ENCODE measurements at places on chromosomes 12 and 14.
A peak's percentile ranks its signal among the peaks of the same experiment; 100 is the strongest.

GRCh38 chr14:89481196-89481595, 64.2 kb upstream of the FOXN3 start:
- DNase-seq, result peak; percentile 65

DNA sequence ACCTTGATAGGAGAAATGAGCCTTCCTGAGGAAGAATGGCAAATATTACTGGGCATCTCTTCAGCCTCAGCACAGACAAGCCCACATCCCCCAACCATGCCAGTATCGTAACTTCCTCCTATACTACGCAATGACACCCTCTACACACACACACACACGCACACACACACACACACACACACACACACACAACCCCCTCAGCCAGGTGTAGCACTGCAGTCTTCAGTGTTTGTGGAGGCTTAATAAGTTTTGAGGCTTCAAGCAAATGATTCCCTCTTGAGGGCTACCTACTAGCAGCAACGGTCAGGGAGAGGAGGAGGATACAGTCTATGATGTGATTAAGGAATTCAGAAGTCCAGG, 1.6 kb downstream of the DGKA start:
- no peak for DNase-seq

GRCh38 chr12:121668750-121669520, 519 bp downstream of the MORN3 start:
- peak; percentile 47 for DNase-seq

GRCh38 chr12:119334430-119335170, at the start of gene CCDC60:
CCDC60 (plus strand) TSS chr12:119334729; CDS start chr12:119335177, 448 bp downstream.
- DNase-seq, result no peak

- no peak for DNase-seq
Measured at GRCh38 chr14:36550899-36551298, 30.9 kb upstream of the NKX2-1 start.

GRCh38 chr14:70821584-70822529, 12.5 kb upstream of the MAP3K9 start:
- DNase-seq, result peak; percentile 70

- DNase-seq, result no peak
Measured at GRCh38 chr14:60839657-60840056, 105.1 kb downstream of the MNAT1 start.

DNA sequence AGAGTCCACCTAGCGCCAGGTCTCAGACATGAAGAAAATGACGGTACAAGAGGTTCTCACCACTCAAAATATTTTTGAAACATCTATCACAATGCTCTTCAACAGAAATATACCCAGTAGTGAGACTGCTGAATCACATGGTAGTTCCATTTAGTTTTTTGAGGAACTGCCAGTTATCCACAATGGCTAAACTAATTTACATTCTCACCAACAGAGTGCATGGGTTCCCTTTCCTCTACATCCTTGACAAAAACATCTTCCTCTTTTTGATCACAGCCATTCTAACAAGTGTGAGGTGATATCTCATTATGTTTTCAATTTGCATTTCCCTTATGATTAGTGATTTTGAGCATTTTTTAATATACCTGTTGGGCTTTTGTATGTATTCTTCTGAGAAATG, 5.7 kb upstream of the GPR65 start:
- DNase-seq, result no peak

GRCh38 chr12:115528466-115528865, 749.0 kb downstream of the MED13L start:
- no peak for DNase-seq

DNA sequence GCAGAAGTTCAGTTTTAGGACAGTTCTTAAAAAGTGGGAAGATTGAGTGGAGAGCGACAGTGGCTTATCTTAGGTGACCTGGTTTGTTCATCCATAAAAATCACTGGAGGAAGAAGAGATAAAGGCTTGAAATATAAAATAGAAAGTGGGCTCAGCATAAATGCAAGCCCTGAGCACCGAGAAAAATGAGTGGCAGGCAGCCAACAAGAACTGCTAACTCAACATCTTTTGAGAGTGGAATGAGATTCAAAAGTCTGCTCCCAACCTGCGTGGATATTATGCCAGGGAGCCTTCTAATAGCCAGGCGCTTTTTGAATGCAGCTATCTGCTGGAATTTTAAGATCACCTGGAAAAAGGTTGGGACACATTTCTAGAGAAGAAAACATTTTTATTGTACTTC, 666.5 kb downstream of the FLRT2 start:
- DNase-seq, result no peak

DNA sequence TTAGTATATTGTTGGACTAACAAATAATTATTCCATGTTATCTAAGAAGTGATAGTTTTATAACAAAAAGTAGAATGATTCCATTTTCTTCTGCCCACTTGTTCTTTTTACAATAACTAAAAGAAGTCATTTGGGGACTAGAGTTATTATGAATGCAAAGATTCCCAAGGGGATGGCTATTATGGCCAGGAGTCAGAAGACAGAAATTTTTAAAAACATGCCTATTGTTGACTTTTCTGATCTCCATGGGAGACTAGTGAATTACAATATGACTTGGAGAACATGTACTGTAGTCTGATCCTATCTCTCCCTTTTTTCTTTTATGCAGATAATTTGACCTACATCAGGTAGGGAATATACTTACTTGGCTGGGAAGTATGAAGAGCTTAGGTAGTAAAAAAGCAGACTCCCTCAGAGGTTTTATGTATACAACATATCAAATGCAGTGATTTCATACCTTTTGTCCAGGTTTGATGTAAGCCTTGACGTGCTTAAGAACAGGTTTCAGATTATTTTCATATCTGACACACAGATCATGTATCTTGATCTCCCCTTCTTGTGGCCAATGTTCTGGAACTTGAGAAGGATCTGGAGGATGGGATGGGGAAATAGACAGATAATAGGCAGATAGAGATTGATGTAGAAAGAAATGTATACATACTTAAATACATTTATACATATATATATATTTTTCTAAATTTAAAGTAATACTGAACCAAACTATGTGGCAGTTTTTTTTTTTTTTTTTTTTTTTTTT, 41.0 kb upstream of the KCNJ8 start:
- DNase-seq, result no peak

DNA sequence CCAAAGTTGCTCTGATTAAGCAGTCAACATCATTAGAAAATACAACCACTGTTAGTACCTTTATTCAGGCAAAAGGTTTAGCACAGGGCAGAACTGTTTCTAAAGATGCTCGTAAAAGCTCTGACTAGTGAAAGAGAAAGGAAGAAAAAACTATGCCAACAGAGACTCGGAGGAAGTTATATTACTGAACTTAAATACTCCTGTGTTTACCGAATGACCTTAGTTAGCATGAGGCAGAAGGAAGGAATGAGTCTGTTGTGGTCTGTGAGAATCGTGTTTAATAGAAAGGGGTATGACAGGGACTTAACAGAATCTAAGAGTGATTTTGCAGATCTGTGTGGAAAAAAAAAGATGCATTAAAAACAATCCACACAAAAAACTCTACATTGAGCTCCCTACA, 84.1 kb upstream of the OVCH1 start:
- DNase-seq, result no peak

DNA sequence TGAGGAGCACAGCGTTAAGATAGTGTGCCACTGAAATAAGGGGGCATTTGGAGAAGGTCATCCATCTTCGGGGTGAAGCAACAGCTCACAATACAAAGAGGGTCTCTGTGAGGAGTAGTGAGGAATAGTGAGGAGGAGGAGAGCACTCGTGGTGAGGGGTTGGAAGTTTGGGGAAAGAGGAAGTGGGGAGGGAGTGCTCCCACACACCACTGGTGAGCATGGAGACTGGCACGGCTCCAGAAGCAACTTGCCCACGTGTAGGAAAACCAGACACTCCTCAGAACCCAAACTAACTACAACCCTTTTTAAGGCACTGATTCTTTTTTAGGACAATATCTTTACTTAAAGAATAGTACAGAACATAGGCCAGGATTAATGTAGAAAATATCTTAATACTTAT, 48.9 kb downstream of the GALNT8 start:
- DNase-seq, result no peak

DNA sequence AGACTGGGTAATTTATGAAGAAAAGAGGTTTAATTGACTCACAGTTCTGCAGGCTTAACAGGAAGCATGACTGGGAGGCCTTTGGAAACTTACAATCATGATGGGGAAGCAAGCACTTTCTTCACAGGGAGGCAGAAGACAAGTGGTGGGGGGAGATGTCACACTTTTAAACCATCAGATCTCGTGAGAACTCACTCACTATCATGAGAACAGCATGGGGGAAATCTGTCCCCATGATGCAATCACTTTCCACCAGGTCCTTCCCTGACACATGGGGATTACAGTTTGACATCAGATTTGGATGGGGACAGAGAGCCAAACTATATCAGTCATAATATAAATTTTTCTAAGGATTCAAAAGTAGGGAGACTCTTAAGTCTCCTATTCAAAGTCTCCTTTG, 46.0 kb downstream of the SPIC start:
- no peak for DNase-seq

- DNase-seq, result no peak
Measured at GRCh38 chr14:91415794-91416743, 1.6 kb downstream of the CCDC88C start.

DNA sequence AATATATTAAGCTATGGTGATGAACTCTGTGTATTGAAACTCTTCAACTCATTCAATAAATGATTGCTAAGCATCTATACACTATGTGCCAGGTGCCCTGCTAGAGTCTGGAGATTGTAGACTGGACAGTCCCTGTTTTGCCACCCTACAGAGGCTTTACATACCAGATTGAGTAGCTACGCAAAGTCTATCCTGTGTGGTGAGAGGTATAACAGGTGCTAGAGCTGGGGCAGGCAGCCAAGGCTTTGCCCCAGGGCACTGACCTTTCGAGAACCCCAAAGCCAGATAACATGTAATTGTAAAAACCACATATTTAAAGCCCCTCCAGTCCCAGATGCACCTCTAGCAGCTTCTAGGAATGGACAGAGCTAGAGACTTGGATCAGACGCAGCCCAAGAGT, 52.8 kb downstream of the PPM1H start:
- no peak for DNase-seq

DNA sequence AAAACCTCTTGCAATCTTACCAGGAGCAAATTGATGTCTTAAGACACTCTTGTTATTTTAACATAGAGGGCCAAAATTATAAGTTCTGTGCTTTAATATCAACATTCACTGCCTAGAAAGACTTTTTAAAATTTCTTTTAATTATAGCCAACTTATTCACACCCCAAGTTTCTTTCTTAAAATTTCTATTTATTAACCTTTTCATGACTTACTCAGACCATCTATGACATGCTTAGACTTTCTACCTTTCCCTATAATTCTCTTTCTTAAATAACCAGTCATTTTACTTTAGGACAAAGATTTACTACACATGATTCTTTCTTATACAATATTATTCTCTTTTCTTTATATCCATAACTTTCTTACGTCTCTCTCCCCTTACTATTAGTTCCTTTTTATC, 220.4 kb downstream of the NUBPL start:
- no peak for DNase-seq

- DNase-seq, result peak; percentile 53
Measured at GRCh38 chr12:55729819-55730818, 1.3 kb upstream of the CD63 start.

DNA sequence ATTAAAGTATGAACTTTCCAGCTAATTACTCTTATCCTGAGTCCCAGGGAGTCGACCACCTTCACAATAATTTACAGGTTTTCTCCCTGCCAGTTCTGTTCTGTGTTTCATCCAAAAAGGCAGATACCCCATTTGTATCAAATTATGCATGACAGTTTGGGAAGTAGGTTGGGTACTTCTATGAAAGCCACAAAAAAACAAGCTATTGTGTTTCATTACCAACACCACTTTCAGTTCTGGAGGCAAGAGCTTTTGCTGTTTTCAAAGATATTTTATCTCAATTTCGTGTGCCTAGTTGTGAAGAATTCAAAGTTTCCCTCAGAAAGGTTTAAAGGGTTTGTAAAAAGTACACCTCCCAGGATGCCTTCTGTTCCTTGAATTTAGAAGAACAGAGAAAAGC, 557.4 kb downstream of the FLRT2 start:
- no peak for DNase-seq

GRCh38 chr12:131167334-131167733, 213.6 kb downstream of the ADGRD1 start:
- DNase-seq, result no peak

GRCh38 chr12:107349008-107349747, 255.8 kb upstream of the CRY1 start:
- no peak for DNase-seq

- peak; percentile 57 for DNase-seq
Measured at GRCh38 chr12:115440438-115440837, 756.5 kb upstream of the TBX3 start.

DNA sequence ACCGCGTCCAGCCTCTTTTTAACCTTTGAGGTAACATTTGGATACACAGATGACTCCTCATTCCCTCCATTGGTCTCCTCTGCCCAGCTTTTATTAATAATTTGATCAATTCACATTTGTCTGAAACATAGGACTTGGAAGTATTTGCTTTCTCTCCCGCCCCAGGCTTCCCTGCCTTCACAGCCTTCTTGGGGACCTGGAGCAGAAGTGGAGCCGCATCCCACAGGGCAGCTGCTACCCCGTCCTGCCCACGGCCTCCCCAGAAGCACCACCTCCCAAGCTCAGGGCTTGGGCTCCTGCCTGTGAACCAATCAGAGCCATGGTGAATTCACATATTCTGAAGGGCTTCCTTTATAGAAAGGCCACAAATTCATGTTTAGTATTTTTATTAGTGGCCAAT, 97.6 kb downstream of the PIWIL1 start:
- no peak for DNase-seq

GRCh38 chr14:72164420-72165228, 232.4 kb downstream of the RGS6 start:
- DNase-seq, result no peak

DNA sequence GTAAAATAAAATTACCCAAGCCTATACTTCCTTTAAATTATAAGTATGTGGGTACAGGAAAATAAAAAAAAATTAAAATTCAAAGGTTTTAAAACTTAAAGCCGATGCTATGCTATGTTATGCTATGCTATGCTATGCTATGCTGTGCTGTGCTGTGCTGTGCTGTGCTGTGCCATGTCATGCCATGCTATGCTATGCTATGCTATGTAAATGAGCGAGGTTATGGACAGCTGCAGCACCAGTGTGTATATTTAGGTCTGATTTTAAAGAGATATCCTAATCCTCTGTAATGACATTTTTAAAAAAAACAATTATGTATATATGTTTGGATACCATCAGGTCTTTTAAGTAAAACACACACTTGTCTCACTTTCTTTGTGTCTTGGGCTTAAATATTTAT, 1822.0 kb upstream of the SEL1L start:
- DNase-seq, result no peak

GRCh38 chr12:49334681-49335080, 2.3 kb downstream of the C1QL4 start:
- DNase-seq, result no peak

DNA sequence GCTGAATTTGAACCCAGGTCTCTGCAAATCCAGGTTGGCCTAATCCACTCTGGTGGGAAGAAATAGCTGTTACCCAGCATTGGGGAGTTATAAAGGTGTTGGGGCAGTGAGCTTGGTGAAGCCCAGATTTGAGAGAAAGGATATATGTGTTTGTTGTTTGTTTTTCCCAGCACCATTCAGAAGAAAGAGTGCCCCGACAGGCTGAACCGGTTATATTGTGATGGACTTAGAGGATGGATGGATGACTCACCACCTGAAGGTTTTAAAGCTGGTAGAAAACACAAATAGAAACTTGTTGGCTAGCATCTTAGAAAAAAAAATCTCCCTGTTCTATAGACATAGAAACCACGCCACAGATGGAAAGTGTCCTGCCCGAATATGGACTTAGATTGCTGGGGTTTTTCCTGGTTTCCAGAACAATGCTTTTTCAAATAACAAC, 404.6 kb downstream of the MED13L start:
- DNase-seq, result no peak

GRCh38 chr12:48968467-48968866, 3.1 kb downstream of the WNT10B start:
- DNase-seq, result no peak
